ENCODE measurements at places on chromosomes 3 and 15.

GRCh38 chr3:28860307-28860706, 420.6 kb upstream of the RBMS3 start:
- DNase-seq, result peak; percentile 9

DNA sequence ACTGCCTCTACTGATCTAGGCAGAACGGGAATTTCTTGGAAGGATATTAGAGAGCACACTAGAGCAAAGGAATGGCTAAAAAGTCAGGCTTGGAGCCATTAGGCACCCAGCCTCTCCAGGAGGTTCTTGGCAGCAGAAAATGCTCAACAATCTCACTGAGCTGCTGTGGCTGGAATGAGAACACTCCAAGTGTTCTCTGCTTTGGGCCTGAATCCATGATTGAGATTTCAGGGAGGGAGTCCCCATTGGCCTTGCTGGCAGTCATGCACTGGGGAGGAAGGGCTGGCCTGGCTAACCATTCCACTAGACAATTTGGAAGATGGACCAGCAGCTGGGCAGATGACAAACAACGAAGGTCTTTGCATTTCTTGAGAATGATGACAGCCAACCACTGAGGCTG, 362.6 kb downstream of the SHQ1 start:
- DNase-seq, result peak; percentile 50

DNA sequence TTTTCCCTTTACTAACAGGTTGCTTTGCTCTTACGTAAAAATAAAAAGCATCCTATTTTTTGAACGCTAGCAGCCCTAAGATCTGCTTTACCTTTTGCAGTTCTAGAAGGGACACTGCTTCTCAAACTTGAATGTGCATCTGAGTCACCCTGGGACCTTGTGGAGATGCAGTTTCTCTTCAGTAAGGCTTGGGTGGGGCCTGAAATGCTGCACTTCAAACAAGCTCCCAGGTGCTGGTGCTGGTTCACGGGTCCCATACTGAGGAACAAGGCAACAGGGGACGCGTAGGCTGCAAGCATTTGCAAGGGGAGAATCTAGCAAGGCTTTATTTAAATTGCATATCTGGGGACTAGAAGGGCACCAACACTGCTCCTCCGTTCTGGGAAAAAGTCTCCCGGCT, 30.0 kb downstream of the MB21D2 start:
- no peak for DNase-seq

DNA sequence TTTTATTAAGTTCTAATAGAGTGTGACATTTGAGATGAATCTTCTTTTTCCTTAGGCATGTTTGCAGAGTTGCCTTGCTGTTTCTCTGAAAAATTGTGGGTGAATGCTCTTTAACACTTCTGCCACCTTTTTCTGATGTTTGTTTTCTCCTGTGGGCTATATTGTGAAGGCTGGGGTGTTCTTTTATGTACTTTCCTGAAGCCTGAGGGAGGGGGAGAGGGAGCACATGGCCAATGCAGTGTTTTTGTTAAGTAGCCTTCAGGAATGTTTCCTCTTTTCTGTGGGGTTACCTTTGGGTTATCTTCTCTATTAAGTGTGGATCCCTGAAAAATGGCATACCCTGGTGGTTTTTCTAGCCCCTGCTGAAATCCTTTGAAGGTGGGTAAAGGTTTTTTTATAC, 50.2 kb downstream of the CMC1 start:
- DNase-seq, result no peak

DNA sequence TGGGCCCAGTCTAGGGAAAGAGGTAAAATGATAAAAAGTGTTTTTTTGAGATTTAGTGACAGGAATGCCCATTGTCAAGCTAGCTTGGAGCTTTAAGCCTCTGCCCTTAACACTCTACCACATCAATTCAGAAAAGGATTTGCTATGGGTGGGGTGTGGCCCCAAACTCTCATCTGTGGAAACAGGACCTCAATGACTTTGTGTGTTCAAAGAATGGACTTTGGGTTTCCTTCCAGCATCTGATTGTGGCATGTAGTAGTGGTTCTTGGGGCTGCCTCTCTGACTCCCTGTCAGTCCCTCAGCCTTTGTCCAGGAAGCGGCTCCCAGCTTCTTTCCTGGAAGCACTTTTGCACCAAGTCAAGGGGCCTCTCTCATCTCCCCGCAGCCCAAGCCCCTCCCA, 56.1 kb downstream of the CCNL1 start:
- DNase-seq, result no peak

GRCh38 chr15:93206893-93207292, 117.9 kb upstream of the RGMA start:
- DNase-seq, result no peak

- DNase-seq, result no peak
Measured at GRCh38 chr3:11944052-11944673, 60.0 kb upstream of the SYN2 start.

DNA sequence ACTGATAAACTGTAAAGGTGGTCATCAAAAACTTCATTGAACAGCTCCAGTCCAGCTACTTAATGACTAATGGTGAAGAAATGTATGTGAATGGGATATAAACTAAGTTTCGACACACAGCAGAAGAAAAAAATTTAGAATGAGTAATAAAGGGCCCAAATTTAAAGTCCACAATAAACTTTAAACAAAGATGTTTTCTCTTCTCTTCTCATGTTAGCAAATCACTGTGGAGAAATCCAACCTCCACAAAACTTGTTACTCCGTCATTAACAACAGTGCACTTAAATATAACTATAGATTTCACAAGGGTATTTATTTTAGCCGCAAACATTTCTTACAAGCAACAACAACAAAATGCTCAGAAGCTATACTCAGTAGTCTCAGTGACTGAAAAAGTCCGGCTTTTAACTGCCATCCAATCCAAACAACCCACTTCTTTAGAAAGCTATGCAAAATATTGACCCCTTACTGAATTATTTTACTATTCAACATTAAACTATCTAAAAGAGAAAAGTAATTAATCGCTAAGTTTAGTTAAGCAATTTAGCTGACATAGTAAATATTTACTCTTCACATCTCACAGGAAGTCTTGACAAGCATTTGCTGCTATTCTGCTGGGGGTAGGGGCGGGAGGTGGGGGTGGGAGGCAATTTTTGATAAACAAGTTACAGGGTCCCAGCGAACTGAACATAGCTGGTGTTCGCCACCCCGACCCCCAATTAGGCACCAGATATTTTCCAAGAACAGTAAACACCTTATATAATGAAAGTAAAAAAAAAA, 2.4 kb downstream of the IGF2BP2 start:
- peak; percentile 45 for DNase-seq

Measured in GM04503 (cell line).